ENCODE measurements at places on chromosomes 1 and 21. TPM values are rescaled to one million over a fixed set of nuclear protein-coding genes. Genes with fewer than 3 reads are reported as not detected.

DNA sequence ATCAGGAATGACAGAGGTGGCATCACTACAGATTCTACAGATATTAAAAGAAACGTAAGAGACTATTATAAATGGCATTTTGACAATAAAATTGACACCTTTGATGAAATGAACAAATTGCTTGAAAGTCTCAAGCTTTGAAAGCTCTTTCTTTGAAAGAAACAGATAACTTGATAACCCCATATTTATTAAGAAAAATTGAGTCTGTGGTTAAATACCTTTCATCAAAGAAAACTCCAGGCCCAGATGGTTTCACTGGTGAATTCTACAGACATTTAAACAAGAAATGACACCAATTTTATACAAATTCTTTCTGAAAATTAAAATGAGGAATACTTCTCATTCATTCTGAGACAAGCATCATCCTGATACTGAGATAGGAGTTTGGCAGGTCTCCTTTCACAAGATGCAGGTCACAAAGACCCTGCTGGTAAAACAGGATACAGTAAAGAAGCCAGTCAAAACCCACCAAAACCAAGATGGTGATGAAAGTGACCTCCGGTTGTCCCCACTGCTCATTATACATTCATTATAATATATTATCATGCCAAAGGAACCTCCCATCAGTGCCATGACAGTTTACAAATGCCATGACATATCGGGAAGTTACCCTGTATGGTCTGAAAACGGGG, 210.9 kb downstream of the AKT3 start:
- H3K36me3 ChIP-seq, result no peaks in the 10 kb centered on the region
- H3K4me3 ChIP-seq, result no peak overlapping the region
- no peaks in the 10 kb centered on the region for H3K27me3 ChIP-seq

DNA sequence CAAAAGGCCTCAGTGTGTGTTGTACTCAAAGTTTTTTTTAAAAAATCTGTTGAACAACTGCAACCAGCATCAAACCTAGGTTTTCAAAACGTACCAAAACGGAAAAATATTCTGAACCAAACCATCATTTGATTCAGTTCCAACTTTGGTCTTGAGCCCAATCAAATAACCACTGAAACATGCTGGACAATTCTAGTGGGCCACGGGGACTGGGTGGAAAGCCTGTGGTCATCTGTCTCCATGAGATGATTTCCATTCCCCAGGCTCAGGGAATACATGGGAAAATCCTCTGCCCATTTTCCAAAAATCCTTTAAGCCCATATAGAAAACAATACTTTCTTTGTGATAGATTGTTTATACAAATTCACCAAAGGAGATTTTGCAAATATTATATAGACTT, 22.5 kb downstream of the ITPKB start:
- H3K27ac ChIP-seq, result no peak overlapping the region
- H3K4me3 ChIP-seq, result no peak overlapping the region
- no peaks in the 10 kb centered on the region for H3K4me1 ChIP-seq
- H3K36me3 ChIP-seq, result no peaks in the 10 kb centered on the region
- H3K27me3 ChIP-seq, result no peaks in the 10 kb centered on the region
- DNase-seq, result no peak

DNA sequence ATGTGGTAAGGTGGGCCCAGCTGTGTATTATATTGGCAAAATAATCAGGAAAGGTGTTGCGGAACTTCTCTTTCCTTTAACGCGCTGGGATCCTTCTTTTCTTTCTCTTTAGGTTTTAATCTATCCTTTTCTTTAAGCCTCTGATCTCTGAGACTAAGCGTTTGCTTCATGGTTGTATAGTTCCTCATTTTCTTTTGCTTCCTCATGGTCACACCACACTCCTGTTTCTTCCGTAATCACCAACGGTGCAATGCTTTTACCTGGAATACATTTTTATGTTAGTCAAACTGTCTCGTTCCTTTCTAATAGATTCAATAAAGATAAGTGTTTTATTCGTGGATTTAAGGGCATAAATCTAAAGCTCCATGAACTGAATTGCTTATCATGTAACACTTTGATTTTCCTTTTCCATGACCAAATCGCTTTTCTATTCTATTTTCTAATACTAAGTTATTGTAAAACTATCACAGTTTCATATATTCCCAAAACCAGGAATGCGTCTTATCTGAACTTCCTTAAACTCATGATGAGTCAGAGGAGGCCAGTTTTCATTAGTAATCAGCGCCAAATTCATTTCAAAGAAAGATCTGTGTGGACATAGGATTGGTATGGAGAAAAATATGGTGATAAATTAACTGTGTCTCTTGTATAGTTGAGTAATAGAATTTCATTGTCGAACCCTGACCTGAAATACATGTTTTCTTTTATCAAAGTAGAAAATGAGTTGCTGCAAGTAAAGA, 12.2 kb downstream of the SDCCAG8 start:
- no peak for DNase-seq
- H3K4me1 ChIP-seq, result peaks cover 10% of the 10 kb centered on the region
- H3K27ac ChIP-seq, result no peak overlapping the region

The ACTN2 gene
- 1.9 TPM for total RNA-seq

The EDARADD gene
- 4.4 TPM for total RNA-seq
